Activated CD4-positive, alpha-beta T cell treated with anti-CD3 and anti-CD28 coated beads, Interleukin-2, amount 50 U/mL, for 24 hours (primary cell): ENCODE measurements at places on chromosomes 16 and 17.

DNA sequence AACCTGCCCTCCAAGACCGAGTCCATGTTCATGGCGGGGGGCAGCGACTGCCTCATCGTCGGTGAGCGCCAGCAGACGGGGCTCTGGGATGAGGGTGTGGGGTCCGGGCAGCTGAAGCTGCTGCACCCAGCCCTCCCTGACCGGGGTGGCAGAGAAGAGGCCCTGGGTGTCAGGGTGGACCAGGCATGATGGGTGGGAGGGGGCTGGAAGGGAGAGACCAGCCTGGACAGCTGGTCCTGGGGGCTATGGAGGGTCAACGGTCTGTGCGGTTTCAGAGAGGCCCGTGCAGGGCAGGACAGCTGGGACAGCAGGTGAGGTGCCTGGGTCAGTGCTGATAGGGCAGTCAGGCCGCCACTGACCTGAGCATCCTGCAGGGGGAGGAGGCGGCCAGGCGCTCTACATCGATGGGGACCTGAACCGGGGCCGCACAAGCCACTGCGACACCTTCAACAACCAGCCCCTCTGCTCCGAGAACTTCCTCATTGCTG is 13.3 kb upstream of the ATP6V0C start:
- no peak for DNase-seq

GRCh38 chr16:82432261-82432660 is 194.5 kb upstream of the CDH13 start:
- no peak for DNase-seq

GRCh38 chr16:24731722-24732419 is 2.4 kb downstream of the TNRC6A start:
- DNase-seq, result no peak

DNA sequence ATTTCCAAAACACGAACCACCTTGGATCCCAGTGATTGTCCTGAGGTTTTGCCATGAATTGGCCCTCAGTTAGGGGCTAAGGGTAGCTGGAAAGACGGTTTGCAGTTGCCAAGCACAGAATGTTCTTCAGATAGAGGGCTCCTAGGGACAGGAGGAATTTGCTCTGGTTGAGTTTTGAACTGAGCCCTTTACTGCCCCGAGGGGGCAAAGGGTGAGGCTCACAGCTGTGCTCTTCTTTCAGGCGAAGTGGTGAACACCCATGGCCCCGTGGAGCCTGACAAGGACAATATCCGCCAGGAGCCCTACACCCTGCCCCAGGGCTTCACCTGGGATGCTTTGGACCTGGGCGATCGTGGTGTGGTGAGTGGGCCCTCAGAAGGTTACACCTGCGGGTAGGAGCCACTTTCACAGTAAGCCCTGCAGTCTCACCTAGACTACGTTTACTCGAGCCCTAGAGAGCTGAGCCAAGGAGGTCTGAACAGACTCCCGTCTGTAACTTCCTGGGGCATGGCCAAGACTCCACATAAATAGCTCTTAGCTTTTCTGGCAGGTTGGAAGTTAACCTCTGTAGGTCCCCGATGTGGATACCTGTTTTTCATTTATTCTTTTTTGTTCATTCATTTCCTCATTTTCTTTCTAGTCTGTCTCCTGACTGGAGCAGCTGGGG is 32.5 kb downstream of the NMT1 start:
- DNase-seq, result no peak

DNA sequence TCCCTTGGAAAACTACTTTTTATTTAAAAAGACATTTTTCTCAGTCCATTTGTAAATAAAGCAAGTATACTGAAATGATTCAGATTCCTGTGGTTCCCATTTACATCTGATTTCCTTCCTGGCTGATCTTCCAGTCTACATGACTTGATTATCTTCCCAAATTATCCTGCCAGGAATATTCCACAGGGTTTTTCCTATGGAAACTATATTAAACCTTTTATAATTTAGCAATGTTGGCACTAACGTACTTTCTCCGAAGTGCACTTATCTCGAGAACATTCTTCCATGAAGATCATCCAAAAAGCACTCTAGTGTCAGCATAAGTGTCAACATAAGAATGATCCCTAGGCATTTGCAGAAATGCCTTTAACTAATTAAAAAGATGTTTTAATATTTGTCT is 347.7 kb upstream of the KIF2B start:
- no peak for DNase-seq

GRCh38 chr16:85863384-85863774 is 35.6 kb upstream of the IRF8 start:
- DNase-seq, result no peak

- DNase-seq, result no peak
These were observed 244.9 kb downstream of the PRKCA start for GRCh38 chr17:66547151-66547865.

DNA sequence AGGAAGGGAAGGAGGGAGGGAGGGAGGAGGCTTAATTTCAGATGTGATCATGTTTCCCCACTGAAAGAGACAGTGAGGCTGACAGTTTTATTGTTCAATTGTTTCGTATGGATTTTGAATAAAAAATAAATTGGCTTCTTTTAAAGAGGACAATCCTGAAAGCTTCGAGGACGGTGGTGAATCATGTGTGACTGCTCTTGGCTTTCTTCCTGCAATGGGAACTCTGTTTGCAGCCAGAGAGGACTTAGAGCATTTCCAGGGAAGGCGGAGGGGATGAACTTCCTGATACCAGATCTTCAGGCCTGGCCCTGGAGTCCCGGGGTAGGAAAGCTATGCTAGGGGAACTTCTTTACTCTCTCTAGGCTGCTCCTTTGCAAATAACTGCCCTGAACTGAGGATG is 72.8 kb upstream of the C16orf82 start:
- DNase-seq, result no peak

GRCh38 chr16:87492291-87492630 is 563 bp downstream of the ZCCHC14 start:
- DNase-seq, result no peak

DNA sequence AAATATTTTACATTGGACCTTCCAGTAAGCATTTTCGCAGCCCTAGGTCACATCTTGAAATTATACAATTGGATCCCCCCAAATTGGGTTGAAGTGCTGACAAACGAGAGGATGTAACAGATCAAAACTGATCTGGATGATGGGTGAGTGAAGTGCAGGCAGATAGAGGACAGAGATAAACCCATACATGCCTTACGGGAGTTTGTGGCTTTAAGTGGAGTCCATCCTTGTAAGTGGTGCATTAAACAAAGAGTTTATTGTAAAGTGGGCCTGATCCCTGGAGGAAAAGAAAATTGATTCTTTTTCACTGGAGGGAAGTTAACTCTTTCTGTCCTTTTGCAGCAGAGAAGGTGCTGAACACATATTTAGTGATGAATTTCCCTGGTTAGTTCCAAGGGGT is 39.0 kb upstream of the KCNJ2 start:
- no peak for DNase-seq

DNA sequence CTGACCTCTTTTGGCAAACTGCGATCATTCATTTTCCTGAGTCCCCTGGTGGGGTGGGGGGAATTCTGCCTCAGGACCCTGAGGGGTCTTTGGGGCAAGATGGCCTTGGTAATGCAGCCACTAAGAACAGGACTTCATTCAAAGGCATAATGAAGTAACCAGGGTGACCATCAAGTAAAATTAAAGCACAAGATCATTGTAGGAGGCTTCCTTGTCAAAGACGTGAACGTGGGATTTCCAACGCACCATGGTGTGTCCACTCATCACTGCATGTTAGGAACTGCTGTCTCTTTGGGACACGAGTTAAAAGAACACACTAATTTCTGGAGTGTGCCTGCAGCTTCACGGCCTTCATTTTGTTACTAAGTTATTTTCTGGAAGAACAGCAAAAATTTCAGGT is 51.3 kb downstream of the NDE1 start:
- no peak for DNase-seq

DNA sequence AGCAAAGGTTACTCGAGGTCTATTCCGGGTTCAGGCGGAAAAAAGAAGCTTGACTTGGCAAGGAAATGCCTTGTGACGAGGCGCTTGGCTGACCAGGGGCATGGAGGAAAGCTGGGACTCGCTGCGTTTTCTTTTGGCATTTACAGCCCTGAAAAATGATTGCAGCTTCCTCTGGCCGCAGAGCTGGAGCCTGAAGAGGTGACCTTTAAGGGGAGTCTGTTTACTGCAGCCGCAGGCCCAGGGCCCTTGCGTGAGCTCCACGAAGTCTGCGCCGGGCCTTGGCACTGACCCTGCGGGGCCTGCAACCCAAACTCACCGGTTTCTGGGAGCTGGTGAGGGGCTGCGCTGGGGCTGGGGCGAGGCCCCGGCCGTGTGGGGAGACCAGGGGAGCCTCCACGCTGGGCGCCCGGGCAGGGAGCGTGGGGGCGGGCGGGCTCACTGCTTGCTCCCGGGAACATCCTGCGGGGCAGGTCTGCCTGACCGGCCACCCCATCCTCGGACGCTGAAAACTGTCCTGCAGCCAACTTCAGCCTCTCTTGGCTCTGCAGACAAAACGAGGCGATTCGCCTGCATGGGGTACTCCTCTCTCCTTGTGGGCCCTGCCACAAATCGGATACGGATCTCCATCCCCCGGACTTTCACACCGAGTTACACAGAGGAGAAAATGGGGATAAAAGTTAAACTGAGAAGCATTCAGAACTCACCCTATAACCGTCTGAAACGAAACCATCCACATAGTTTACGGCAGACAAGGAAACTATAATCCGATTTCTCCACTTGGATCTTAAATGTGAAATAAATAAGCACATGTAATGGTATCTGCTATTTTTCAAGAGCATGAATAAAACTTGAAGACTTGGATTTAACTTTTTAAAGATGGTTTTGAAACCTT is 206.3 kb upstream of the FOXF1 start:
- no peak for DNase-seq

DNA sequence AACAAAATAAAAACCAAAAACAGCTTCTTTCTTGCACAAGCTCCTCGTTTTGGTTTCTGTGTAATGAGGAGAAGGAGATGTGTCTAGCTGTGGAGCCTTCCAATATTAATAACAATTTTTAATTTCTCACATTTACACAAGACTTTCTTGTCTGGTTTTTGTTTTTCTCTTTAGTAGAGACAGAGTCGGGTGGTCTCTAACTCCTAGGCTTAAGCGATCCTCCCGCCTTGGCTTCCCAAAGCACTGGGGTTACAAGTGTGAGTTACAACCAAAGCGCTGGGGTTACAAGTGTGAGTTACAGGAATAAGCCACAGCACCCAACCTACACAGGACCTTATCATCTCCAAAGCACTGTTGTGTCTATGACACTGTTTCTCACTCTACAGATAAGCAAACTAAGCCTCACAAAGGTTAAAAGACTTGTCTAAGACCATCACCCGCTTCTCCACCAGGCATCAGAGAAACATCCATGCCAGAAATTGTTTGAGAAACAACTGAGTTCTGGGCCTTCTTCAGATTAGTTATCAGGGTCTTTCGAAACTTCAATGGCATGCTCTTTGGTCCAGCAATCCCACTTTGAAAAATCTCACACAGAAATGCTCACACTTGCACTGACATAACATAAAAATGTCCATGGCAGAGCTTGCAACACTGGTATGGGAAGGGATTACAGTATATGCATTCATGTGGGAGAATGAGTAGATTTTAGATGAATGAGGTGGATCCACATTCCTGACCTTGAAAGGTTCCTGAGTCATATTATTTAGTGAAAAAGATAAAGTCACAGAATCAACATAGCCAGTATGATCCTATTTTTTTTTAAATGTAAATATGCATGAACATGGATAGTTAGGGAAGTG is 3.9 kb downstream of the ABAT start:
- no peak for DNase-seq

- DNase-seq, result no peak
These were observed 177.2 kb downstream of the ENGASE start for GRCh38 chr17:79251824-79252223.

- no peak for DNase-seq
These were observed 133.9 kb upstream of the CHMP6 start for GRCh38 chr17:80857756-80858171.

DNA sequence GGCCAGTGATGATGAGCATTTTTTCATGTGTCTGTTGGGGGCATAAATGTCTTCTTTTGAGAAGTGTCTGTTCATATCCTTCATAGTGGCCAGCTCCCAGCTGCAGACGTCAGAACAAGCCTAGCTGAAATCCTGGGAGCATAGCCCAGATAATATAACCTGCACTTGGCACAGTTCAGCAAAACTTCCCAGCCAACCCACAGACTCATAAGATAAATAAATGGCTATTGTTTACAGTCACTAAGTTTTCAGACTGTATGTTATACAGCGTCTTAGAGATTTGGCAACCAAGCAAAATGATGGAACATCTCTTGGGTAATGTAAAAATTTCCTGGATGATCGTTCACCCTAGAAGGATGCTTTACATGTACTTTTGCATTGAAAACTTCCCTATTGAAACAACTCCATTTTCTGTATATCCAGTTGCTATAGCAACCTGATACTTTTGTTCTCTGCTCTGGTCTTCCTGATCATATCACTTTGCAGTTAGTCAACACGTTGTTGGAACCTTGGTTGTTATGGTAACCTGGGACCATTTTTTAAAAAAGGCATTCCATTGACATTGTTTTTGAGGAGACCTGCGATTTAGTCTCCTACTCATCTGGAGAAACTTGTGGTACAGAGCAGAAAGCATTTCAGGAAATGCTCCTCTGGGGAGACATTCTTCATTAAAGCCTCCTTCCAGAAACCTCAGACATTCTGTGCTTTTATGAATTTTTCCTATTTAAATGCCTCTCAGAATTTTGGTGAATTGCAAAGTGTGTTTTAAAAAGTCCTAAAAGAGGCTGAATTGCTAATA is 378.7 kb downstream of the HS3ST4 start:
- DNase-seq, result no peak

- no peak for DNase-seq
These were observed 393.7 kb upstream of the DYNLRB2 start for GRCh38 chr16:80147026-80147655.

DNA sequence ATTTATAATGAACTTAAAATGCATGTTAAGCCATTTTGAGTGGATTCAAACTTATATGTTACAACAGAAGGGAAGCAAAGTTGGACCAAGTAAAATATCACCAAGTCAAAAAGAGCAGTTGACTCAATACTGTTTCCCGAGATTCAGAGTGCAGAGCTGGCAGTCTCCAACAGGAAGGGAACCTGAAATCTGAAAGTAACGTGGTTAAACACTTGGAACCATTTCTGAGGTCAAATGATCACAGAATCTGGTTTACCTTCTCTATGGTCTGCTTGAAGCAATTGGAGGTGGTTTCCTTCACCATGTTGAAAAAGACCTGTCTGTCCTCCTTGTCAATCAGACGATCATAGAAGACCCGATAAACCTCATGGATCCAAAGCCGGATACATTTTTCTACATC is 86.5 kb downstream of the LYRM1 start:
- DNase-seq, result no peak

GRCh38 chr17:79276821-79277220 is 202.2 kb downstream of the ENGASE start:
- no peak for DNase-seq

- DNase-seq, result no peak
These were observed 279.5 kb upstream of the MYOCD start for GRCh38 chr17:12386225-12386624.

- DNase-seq, result no peak
These were observed 64.8 kb downstream of the MYO18A start for GRCh38 chr17:29115435-29115834.

GRCh38 chr17:82952019-82952418 is 112.2 kb upstream of the ZNF750 start:
- DNase-seq, result no peak

DNA sequence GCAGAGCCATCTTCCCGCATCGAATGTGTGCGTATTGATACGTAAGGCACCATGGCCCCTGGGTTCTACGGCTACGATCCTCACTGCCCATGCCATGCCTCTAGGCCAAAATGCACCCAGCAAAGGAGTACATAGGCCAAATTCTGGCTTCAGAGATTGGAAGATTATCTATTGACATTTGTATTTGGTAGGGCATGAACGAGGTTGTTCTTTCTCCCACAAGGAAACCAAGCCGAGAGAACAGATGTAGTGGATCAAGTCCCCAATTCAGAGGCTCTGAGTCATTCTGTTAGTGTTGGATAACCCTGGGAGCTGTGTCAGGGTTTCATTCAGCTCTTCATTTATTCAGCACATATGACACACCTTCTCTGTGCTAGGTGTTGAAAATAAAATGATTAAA is 36.5 kb downstream of the HOXB1 start:
- DNase-seq, result no peak
